ENCODE measurements at places on chromosomes 3 and 15.

DNA sequence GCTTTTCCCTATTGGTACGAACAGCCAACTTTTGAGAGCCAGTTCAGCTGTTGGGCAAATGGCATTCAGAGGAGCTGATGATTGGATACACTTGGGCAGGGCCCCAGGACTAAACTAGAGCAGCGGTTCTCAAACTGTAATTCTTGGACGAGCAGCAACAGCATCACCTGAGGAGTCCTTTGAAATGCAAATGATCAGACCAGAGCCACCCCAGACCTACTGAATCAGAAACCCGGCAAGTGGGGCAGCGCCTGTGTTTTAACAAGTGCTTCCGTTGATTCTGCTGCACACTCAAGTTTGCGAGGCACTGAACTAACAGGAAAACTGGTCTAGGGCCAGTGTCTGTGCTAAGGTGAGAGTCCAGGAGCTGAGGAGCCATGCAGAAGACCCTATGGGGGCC, 239.7 kb downstream of the UACA start:
- DNase-seq, result no peak

DNA sequence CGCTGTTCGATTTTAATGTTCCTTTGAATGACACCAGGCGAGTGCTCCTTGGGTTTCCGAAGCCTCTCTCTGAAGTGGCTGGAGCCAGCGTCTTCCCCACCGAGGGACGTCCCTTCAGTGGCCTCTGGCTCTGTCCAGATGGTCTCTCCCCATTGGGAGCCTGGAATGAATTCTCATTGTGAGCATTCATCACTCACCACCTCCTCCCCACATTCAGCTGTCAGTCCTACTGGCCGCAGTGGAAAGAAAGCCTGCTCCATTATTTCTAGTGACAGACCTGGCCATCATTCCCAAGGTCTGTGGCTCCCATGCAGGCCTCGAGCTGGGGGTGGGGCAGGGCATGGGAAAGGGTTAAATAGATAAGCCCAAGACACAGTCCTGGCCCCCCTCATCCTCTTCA, 35.2 kb downstream of the ZNF710 start:
- no peak for DNase-seq

DNA sequence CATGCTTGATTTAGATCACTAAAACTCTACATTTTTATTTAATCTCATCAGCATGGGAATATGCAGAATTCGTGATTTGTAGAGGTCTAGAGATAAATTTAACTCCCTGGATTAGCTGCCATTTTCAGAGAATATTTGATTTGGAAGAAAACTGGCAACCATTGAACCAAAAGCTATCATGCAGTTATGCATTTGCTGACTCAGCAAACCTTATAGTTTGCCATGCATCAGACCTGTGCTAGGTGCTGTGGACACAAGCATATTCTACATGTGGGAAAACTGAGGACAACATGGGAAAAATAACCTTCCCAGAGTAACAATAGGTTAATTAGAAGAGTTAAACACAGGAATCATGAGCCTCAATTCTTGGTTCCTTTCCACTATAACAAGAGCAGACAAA, 54.7 kb upstream of the TP63 start:
- no peak for DNase-seq

DNA sequence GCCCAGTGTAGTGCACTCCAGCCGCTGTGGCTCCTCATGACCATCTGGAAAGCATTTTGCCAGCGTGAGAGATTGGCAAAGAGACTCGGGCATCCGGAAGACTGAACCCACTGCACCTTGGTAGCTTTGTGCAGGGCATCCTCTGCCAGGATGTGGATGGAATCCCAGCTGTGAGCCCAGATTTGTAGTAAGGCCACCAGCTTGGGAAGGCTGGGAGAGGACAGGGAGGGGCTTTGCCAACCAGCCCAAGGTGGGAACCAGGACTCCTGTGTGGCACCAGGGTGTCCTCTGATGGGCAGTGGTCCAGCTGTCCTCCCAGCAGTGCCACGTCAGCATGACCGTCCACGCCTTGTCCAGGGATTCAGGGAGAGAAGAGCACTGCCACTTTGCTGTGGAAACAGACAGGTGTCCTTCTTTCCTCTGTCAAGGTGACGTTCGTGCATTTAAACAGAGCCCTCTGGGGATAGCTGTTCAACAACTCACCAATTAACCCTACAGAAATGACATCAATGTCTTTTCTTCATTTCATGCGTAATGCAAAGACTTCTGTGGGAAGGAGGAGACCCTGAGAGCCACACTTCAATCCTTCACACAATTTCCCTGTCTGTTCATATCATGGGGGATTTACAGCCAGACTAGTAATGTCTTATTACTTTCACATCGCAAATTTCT, 19.1 kb downstream of the KLF15 start:
- DNase-seq, result no peak

DNA sequence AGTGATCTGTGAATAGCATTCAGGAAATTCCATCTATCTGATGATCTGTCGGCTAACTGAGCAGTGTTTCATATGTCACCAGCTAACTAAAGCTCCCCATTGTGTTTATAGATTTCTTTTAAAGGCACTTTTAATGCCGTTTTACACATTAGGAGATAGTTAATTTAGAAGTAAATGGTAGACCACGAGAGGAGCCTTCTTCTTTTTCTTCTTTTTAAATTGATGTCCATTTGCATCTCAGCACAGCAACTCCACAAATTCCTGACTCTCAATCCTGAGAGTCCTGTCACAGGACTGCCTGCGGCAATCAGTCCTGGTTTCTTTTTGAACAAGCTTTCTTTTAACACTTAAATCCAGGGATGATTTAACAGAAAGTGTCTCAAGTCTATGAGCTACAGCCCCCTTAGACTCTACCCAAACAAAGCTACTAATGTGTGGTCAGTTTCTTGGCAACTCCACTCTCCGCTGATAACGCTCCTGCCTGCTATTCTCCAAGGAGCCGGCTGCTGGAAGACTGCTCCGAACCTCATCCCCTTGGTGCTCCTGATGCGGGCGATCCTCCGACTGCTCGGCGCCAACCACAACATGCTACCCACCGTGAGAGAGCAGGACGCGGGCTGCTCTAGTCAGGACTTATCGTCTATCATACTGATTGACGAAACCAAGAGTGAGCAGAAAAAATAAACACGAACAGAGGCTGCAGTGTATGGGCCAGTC, 421.4 kb downstream of the MECOM start:
- DNase-seq, result no peak

DNA sequence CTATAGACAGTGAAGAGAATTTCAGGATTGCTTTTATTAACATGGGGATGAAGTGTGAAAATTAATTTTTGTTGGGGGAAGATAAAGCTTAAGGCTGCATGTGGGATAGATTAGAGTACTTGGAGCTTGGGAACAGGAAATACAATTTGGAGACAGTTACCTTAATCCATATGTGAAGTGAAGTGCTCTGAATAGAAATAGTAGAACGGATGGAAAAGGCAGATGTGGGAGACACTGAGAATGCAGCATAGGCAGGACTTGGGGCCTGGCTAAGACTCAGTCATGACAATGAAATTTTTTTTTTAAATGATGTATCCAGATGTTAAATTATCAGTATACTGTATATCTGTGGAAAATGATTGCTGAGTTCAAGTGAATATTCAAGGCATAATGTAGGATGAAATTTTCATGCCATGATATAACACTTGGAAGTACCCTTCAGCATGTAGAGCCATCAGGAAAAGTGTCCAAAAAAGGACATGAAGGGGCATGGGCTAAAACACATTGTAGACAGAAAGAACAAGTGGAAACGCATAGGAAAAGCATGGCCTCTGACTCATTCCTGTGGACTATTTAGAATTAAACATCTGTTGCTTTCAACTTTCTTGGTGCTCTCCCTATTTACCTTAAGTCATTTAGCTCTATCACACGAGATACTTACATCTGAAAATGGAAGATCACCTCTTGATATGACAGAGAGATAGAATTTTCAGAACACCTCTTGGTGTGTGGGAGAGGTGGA, 134.8 kb downstream of the RBMS3 start:
- no peak for DNase-seq

GRCh38 chr3:61593446-61594029, 32.2 kb downstream of the PTPRG start:
- DNase-seq, result no peak

- no peak for DNase-seq
Measured at GRCh38 chr3:196624907-196625306, 14.6 kb upstream of the NRROS start.

DNA sequence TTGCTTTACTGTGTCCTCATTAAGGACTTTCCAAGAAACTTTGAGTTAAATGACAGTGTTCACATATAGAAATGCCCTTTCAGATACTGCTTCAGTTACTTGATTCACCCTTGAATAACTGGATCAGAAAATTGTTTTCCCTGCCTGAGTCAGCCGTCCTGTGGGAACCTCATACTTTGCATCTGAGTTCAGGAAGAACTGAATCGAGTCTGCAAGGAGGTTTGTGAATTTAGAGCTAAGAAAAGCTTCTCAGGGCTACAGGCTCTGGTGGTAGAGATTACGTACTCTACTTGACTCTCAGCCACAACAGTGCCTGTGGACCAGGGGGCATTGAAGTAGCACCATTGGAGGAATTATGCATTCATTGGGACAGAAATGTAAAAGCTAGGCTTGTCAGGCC, 252.4 kb upstream of the C2CD4B start:
- no peak for DNase-seq

DNA sequence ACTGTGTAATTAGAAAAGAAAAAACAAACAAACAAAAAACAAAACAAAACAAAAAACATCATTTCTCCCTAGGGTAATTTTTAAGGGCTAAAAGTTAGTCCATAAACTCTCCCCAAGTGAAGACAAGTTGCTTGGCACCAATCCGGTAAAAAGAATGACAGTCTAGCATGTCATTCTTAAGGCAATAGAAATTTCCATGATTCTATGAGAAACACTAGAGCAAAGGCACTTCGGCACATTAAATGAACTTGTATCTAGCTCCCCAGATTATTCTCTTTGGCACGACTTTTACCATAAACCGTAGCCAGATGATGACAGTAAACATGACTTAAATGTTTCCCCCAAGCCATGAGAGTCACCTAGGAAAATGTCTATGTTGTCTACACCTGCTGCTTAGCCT, 10.1 kb downstream of the COL8A1 start:
- no peak for DNase-seq

DNA sequence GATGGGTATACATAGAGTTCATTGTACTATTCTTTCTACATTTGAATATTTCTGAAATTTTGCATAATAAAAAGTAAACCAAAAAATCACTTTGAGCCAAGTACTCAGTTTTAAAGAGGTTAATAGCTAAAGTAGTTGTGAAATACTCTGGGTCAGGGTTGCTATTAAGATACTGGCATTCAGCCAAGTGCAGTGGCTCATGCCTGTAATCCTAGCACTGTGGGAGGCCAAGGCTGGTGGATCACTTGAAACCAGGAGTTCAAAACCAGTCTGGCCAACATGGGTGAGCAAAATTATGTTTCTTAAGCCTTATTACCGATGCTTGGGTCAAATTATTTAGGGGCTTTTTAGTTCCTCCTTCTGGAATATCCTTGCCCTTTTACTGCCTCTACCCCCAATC, 122.0 kb upstream of the MELTF start:
- no peak for DNase-seq

DNA sequence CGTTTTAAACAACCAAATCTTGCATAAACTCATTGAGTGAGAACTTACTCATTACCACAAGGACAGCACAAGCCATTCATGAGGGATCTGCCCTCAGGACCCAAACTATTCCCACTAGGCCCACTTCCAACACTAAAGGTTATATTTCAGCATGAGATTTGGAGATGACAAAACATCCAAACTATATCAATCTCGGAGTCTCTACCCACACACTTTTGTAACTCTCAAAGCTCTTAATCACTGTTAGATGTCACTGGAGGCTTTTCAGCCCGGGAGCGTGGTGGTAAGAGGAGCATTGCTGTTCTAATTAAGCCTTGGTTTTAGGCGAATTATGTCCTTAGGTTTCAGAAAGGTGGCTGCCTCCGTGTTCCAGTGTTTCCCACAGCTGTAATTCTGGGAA, 86.3 kb downstream of the CNTN6 start:
- no peak for DNase-seq

GRCh38 chr3:127226946-127227842, 34.3 kb downstream of the PRR23E start:
- no peak for DNase-seq

- DNase-seq, result no peak
Measured at GRCh38 chr3:53190659-53191058, 29.6 kb downstream of the PRKCD start.

- no peak for DNase-seq
Measured at GRCh38 chr3:130935761-130936492, 42.0 kb downstream of the ATP2C1 start.

GRCh38 chr3:37991823-37992222, 1.2 kb downstream of the VILL start:
- no peak for DNase-seq

- no peak for DNase-seq
Measured at GRCh38 chr15:82843566-82843965, 34.1 kb downstream of the WHAMM start.

DNA sequence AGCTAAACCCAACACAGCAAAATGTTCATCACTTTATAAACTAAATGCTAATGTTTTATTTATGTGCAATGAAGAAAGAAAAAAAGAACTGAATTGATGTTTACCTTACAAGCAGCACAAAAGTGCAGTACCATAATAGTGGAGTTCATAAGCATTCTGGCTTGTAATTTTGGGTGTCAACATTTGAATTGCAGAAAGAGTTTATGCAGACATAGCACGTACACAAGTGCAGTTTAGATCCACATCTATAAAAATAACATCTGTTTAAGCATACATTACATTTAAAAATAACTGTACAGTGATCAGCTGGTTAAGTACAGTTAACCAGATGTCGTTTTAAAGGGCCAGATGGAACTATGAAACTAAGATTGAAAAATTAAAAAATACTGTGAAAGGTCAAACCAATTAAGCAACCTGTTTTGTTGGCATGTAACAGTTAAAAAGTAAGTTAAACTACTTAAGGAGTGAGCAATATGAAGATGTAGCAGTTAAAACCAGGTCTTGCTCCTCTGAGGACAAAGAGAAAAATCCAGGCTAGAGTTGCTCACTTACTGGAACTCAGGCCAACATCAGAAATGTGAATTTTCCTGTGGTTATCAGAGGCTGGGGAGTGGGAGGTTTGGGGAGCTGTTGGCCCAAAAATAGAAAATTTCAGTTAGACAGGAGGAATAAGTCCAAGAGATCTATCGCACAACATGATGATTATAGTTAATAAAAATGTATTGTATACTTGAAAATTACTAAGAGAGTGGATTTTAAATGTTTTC, 204.9 kb upstream of the MDFIC2 start:
- DNase-seq, result no peak

DNA sequence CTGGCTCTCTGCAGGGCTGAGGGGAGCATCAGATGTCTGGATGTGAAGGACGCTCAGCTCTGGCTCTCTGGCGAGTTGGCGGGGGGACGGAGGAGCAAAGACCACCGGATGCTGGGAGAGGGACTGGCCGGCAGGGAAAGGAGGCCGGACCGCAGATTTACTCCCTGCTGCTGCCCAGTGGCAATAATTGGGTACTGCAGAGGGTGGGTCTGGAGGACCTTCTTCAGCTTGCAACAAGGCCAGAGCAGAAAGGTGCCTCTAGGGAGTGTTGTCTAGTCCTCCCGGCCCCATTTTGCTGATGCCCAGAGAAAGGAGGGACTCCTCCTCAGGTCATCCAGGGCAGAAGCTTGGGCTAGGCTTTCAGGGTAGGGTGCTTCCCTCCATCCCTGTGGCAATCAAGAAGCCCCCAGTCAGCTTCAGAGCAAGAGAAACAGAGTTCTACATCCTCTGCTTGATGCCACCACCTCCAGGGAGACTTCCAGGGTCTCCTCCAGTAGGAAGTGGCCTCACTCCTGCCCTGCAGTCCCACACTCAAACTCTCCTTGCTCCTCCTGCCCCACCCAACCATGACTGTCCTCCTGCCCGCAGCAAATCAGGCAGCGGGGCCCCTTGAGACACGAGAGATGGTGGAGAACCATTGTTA, 20.3 kb upstream of the CSPG4 start:
- DNase-seq, result peak; percentile 36
